ENCODE measurements at places on chromosomes 5 and 9. TPM values are rescaled to one million over a fixed set of nuclear protein-coding genes. Genes with fewer than 3 reads are reported as not detected.

The PDE6A gene
- total RNA-seq: not detected

DNA sequence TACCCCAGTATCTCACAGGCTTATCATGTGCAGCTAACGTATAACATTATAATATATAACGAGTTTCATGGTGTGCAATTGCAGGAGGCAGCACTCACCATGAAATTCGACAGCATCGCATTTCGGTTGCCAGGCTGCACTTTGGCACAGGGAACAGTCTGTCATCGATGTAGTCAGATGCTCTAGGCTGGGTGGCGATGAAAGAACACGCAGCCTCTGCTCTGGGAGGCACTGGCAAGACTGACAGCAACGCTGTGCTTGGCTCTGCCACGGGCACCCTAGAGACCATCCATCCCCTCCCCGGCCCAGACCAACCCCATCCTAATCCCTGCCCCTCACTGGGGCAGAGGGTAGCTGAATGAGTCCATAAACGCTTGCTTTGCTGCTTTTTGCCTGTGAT is 290.8 kb downstream of the MED10 start:
- no peaks in the 10 kb centered on the region for H3K4me1 ChIP-seq
- no peak overlapping the region for H3K4me3 ChIP-seq
- H3K36me3 ChIP-seq: no peaks in the 10 kb centered on the region

DNA sequence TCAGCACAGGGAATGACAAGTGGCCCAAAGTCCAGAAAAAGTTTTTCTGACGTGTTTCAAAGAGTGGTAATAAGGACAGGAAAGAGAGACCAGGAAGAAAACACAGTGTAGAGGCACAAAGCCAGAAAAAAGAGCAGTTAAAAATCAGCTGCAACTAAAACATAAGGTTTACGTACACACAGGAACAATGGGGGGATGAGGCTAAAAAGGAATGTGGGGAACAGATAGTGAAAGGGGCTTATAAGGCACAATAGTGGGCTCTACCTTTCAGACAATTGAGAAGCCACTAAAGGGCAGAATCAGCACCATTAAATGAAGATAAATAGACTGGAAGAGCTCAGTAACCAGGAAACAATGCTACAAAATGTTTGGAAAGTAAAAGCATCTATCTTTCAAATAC is 5.5 kb downstream of the ELP1 start:
- no peak for DNase-seq
- H3K27me3 ChIP-seq: no peaks in the 10 kb centered on the region
- no peak overlapping the region for H3K27ac ChIP-seq

DNA sequence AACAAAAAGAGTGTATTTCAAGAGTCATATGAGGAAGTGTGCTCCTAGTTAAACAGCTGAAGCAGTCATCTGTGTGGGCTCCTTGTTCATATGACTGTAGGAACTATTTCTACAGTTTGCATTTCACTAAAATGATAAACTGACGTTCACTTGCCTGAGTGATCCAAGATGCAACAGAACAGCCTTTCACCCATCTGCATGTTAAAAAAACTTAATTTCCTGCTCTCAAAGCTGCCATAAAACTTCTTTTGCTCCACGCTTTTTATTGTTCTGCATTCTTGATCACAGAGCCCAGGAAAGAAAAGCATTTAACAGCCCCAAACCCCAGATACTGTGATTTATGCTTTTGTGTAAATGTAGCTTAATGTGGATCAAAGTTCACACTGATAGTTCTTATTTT is 43.9 kb downstream of the ZNF608 start:
- H3K27ac ChIP-seq: no peak overlapping the region
- no peak overlapping the region for H3K4me3 ChIP-seq
- H3K4me1 ChIP-seq: peaks cover 25% of the 10 kb centered on the region

Measured in HFFc6 (cell line).